ENCODE measurements at places on chromosomes 4 and X.

- DNase-seq: no peak
These were observed 83.4 kb upstream of the COX18 start for GRCh38 chr4:73152893-73153292.

GRCh38 chrX:69082055-69082752 lies 83.0 kb downstream of the PJA1 start:
- DNase-seq: no peak

- no peak for DNase-seq
These were observed 86.1 kb downstream of the ADGRG4 start for GRCh38 chrX:136386826-136387225.

- no peak for DNase-seq
These were observed 25.5 kb downstream of the FAM120C start for GRCh38 chrX:54157561-54157960.

GRCh38 chr4:150108691-150109090 lies 30.4 kb downstream of the DCLK2 start:
- no peak for DNase-seq

- DNase-seq: peak; percentile 46
These were observed 175.5 kb downstream of the DHRSX start for GRCh38 chrX:2325076-2325784.

DNA sequence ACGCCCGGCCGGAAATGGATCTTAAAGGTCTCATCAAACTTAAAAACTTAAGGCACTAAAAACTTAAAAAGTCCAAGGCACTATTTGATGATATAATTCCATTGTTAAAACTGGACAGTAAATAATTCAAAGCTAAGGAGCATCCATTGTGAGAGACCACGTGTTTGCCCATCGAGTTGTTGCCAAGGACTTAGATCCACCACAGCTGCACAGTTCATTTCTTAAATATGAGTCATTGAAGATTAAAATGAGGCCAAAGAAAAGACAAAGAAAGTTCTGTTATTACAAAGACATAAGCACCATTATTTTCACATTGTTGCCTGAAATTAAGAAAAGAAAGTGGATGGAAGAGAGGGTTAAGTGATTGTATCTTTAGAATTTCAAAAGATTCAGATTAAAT lies 411.5 kb upstream of the FTHL17 start:
- DNase-seq: no peak

GRCh38 chrX:95145848-95146490 lies 1472.0 kb downstream of the FAM133A start:
- DNase-seq: no peak

- DNase-seq: no peak
These were observed 434.6 kb downstream of the FAT4 start for GRCh38 chr4:125749354-125749753.

DNA sequence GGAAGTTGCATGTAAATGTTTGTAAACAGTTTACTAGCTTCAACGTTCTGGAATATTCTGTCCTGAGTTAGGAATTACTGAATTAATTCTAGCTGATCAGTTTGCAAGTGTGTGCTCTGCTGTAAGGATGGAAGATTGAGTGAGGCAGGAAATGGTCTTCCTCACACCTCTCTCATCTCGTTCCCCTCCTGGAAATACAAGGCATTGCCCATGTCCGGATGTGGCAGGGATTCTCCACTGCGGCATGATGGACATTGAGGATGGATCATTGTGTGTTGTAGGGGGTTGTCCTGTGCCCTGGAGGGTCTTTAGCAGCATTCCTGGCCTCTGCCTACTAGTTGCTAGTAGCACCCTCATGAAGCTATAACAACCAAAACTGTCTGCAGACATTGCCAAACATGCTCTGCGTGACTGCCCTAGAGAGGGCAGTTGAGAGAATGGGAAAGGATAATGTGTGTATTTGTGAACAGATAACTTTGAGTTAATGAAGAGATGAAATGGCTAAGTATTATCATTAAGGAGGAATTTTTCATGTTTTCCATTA lies 12.6 kb downstream of the CA5B start:
- no peak for DNase-seq

DNA sequence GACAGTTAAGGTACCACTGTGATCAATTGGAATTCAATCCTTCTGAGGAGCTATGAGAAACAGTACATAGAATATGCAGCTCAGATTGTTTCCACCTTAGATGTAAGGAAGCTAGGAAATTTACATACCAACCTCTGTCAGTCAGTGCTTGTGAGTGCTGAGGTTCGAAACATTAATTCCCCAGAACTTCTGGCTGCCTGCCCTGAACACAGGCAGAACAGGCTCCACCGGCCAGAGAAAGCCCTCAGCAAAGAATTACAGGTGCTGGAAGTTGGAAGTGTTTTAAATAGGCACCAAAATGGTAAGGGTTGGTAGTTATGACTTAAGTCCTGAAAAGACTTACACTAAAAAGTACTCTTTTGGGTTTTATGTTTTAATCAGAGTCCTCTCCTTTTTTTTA lies 651.8 kb downstream of the C4orf33 start:
- no peak for DNase-seq
